ENCODE measurements at places on chromosomes 5 and 9.
A peak's percentile ranks its signal among the peaks of the same experiment; 100 is the strongest.

GRCh38 chr5:169988206-169988605 is 7.9 kb upstream of the INSYN2B start:
- peak; percentile 17 for DNase-seq

GRCh38 chr5:133122711-133123110 is 70.9 kb downstream of the HSPA4 start:
- DNase-seq = no peak

DNA sequence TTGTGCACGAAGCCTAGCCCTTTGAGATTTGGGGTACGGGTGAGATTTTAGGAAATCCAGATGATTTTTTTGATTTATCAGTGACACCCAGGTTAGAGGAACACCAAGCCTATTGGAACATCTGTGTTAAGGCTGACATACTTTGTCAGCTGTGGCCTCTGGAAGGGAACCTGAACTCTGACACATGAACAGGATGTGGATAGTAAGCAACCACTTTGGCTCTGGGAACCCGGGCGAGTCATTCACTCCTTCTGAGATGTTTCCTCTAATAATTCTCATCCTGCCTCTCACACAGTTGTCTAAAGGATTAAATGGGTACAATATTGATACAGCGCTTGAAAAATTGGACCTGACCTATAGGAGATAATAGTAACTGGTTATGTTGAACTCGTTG is 67.8 kb downstream of the FGF1 start:
- no peak for DNase-seq

DNA sequence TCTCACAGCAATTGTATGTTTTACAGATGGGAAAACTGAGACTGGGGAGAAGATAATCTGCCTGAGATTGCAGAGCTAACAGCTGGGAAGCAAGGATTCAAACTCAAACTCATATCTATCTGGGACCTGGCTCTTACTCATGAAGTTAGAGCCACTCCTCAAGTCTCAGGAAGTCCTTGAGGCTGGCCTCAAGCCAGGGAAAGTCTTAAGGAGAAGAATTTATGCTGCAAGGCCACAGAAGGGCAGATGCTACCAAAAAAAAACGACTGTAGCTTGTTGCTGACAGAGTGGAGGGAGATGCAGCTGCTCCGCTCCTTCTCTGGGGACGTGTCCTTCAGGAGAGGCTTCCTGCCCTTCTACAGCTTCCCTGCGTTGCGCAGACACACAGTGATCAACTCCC is 39.8 kb downstream of the BARHL1 start:
- peak; percentile 15 for DNase-seq

GRCh38 chr9:127119320-127119709 is 3.1 kb downstream of the ANGPTL2 start:
- DNase-seq = no peak

GRCh38 chr5:59609501-59610265 is 283.8 kb downstream of the PDE4D start:
- DNase-seq = no peak

DNA sequence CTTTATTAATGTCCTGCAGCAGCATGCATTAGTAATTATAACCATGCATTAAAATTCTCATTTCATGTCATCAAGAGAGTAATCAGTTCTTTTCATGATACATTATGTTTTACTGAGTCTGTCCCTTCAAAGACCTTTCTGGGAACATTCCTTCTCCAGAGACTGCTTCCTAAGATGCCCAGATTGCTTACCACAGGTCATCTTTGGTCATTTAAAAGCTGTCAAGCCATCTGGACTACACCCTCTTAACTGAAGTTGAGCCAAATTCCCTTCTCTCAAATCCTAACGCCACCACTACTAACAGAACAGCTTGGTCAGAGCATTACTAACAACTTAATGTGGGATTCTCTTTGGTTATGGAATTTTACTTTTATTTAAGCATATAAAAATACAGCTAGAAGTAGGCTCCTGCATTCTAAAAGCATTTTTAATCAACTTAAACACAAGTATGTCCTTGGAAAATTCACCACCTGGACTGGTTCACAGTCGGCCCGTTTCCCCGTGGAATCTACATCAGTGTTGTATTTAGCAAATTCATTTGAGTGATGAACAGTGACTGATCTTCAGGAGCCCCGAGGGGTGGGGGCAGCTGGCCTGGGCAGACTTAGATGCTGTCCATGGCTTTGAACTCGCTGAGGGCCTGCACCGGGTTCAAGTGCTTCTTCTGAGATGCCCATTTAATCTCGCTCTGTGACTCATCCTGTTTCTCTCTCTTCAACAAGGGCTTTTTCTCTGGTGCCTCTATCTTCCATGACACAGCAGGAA is 92.8 kb upstream of the CCDC112 start:
- no peak for DNase-seq

GRCh38 chr5:59342181-59342580 is 551.3 kb downstream of the PDE4D start:
- no peak for DNase-seq

DNA sequence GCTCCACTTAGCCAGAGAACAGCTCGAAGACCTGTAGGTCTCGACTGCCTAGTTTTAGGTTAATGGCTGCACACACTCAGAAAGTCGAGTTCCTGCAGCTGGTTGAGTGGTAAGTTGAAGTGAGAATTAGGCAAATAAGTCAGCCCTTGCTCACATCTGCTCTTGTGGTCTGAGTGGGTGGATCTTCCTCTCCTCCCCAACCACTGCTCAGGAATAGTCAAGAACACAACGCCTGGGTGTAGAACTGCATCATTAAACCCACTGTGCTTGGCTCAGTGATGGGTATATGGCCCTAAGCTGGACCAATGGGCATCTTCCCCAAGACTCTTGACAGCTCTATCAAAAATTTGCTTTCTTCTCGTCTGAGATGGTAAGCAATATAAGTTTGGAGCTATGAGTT is 20.9 kb upstream of the ADAM19 start:
- DNase-seq = no peak

- DNase-seq = peak; percentile 73
Observed at GRCh38 chr5:6820851-6821479, 107.7 kb downstream of the TENT4A start.

DNA sequence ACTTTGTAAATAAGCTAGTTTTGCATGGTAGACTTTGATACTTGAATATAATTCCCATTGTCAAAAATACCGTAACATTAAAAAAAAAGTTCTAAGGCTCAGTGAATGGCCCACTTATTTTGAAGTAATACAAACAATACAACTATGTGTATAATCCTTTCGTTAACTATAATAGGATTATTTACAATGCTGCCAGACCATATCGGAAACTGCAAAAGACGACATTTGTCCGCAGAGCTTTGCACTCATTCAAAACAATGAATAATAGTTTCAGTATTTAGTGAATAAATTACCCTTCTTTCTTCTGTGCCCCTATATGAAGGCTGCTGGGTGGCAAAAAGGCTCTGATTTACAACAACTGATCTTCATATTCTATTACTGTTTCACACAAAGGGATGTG is 121.8 kb downstream of the DROSHA start:
- DNase-seq = no peak

DNA sequence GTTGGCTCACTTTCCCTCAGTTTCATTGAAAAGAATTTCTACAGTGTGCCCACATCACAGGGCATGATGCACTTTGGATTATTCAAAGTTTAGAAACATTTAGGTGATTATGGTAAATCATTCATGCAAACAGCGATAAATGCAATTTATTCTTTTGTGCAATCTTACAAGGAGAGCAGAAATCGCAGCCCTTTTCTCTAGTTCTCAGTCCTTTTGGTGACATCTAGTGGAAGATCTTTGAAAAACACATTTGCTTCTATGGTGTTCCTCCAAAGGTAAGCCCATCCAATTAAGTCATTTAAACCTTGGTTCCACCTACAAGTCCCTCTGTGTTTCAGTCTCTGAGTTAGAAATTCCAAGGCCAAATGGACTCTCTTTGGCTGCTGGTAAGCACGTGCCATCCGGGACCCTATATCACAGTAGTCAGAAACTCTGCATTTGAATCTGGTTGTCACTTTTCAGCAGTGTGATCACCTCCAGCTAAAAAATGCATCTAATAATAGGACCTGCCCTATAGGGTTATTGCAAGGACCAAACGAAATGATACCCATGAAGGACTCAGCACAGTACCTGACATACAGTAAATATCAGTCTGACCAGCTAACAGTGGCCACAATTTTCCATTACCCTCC is 66.4 kb downstream of the MACROH2A1 start:
- peak; percentile 84 for DNase-seq

- peak; percentile 91 for DNase-seq
Observed at GRCh38 chr9:76658510-76659231, 105.6 kb upstream of the PCA3 start.

- DNase-seq = peak; percentile 52
Observed at GRCh38 chr9:77595426-77596095, 52.6 kb downstream of the GNA14 start.

GRCh38 chr9:134591082-134591571 is 50.5 kb upstream of the COL5A1 start:
- DNase-seq = no peak

- no peak for DNase-seq
Observed at GRCh38 chr9:119418721-119419120, 49.5 kb upstream of the BRINP1 start.

- no peak for DNase-seq
Observed at GRCh38 chr5:91271999-91272398, 111.1 kb downstream of the ARRDC3 start.

GRCh38 chr5:113040672-113041260 is 64.2 kb downstream of the DCP2 start:
- no peak for DNase-seq

DNA sequence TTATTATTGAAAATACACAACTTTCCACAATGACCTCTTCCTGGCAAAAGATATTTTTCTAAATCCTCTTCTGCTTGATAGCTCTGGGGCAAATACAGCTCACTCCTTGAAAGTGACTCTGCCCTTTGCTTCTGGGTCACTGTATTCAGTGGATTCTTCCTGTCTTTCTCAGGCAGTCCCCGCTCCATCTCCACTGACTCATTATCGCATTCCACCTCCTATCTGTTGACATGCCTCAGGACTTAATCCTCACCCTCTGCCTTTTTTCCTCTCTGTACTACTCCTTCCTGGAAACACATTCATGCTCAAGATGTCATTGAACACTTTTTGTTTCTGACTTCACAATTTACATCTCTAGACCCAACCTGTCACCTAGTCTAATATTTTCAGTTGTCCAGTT is 8.4 kb upstream of the RGS7BP start:
- no peak for DNase-seq

DNA sequence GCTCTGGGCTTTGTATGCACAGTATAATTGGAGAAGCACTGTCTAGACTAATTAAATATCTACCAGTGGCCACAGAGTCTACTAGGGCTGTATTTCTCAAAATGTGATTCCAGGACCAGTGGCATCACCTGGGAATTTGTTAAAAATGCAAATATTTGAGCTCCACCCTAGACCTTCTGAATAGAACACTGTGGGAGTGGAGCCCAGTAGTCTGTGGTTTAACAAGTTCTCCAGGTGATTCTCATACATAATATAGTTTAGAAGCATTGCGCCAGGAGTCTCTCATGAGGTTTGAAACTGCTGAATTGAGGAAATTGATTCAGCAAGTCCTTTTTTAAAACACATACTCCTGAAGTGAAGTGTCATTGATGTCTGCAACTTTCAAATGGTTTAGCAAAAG is 74.7 kb downstream of the FCHO2 start:
- no peak for DNase-seq

- DNase-seq = no peak
Observed at GRCh38 chr5:108637134-108637533, 110.6 kb upstream of the FER start.

All from hematopoietic multipotent progenitor cell treated with erythropoietin and hydrocortisone succinate and interleukin-3 and kit ligand, for 6 days (in vitro differentiated cells).